Activated CD4-positive, CD25-positive, alpha-beta regulatory T cell treated with anti-CD3 and anti-CD28 coated beads, Interleukin-2, amount 50 U/mL, for 16 hours (primary cell): ENCODE measurements at places on chromosomes 11 and 22.

- DNase-seq = no peak
Observed at GRCh38 chr22:50473855-50474671, 772 bp downstream of the SBF1 start.

DNA sequence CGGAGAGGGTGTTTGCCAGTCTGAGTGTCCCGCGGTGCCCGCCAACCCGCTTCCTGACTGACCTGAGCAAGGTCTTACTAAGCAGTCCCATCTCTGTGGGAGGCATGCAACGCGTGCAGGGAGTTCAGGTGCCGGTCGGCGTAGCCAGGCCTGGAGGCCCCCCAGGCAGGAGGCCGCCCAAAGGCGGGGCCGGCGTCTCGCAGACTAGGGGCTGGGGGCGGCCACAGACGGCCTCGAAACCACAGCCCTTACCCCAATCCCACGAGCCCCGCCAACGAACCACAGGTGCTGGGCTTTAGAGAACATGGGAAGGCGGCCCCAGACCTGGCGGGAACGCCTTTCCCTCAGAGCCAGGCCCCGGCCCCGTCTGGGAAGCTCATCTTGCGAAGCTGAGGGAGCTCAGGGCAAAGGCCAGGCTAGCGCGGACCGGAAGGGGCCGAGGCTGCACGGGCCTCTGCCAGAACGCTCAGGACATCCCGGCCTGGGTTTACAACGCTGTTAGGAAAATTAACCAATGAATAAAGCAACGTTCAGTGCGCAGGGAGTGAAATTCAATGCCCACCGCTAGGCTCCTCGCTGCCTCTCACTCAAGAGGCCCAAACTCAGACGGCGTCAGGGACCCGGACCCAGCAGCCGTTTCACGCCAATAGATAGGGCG is 2.1 kb upstream of the MTFP1 start:
- DNase-seq = no peak

DNA sequence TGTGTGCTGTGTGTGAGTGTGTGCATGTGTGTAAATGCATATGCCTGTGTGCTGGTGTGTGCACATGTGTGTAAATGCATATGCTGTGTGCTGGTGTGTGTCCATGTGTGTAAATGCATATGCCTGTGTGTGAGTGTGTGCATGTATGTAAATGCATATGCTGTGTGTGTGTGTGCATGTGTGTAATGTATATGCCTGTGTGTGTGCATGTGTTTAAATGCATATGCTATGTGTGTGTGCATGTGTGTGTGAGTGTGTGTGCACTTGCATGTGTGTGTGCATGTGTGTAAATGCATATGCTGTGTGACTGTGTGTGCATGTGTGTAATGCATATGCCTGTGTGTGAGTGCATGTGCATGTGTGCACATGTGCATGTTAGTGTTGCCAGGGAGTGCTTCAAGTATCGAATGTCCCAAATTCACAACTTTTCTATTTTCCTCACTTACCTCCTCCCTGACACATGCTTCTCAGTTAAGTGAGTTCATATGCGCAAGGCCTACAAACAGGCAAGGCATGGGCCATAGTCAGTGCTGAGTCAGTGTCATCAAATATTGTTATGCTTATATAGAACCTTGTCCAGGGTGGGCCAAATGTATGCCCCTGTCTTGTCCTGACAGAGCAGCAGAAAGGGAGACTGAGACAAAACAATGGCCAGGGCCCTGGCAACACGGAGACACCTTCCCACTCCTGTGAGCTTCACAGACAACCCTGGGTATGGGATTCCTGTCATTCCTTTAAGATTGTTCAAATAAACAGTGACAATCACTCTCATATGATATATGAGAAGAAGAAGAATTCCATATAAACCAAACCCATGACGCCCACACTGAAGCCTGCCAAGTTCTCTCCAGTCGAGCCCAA is 38.6 kb downstream of the GGTLC2 start:
- DNase-seq = no peak

DNA sequence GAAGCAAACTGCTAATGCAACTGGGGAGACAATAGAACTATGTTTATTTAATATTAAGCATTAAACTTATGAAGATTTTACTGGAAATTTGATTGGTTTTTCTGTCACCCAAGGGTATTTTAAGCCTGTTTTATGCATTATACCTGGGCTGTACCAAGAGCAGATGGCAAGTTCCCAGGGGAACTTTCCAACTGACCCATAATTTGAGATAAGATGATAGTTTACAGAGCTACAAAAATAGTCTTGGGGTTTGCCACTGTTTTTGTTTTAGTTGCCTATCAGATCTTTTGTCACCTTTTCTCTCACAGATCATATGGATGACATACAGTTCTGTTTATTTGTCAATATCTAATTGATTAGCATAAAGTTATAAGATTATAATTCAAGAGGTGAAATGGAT is 43.9 kb downstream of the PDE3B start:
- DNase-seq = no peak

- DNase-seq = peak; percentile 33
Observed at GRCh38 chr11:59754859-59755700, at the start of gene STX3. STX3 (plus strand) TSS chr11:59755376; CDS start chr11:59755606, 230 bp downstream.

DNA sequence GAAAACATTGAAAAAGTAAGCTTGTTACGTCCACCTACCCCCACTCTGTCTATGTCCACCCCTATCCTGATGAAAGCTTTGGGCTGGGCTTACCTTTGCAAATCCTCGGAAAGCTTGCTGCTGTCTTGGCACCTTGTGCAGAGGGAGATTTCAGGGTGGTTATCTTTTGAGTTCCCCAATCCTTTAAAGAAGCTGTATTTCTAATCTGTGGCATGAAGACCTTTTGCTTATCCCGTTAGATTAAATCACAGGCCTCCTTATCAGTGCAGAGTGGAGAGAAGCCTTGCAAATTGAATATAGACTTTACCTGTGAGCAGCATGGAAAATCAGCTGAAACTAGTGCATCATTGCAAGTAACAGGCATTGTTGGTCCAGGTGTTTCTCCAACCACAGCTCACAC is 580.6 kb upstream of the ANO5 start:
- DNase-seq = no peak

DNA sequence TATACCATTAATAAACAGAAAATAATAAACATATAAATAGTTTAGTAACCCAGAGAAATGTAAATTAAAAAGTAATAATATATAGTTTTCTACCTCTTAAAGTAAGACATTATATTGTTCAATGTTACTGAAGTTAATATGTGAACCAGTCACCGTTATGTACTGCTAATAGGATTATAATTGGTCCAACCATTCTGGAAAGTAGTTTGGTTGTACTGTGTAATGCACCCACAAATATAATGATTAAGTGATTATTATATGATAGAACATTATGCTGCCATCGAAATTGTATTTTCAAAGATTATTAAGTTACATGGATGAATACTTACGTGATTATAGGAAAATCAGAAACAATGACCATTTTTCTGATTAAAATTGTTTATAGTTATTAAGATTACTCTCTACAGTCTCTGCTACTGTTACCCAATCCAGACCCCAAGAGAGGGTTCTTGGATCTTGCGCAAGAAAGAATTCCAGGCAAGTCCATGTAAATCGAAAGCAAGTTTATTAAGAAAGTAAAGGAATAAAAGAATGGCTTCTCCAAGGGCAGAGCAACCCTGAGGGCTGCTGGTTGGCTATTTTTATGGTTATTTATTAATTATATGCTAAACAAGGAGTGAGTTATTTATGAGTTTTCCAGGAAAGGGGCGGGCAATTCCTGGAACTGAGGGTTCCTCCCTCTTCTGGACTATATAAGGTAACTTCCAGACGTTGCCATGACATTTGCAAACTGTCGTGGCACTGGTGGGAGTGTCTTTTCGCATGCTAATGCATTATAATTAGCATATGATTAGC is 50.1 kb downstream of the ACER3 start:
- DNase-seq = no peak

DNA sequence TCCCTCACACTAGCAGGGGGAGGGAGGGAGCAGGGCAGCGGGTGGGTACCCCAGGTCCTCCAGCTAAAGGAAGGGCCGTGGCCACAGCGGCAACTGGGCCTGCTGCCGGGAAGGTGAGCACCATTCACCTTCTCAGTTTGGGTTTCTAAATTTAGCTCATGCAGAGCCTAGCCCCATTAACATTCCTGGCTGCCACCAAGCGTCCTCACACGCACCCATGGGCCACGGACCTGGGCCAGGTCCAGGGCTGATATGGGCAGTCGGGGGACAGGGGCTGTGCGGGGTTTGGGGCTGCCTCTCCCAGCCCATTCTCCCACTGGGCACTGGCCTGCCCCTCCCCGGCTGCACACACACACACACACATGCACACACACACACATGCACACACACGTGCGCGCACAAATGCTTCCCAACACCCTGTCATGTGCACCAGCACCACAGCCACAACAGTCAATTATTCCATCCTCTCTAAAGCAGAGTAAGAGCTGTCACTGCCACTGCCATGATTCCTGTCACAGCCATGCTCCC is 28.7 kb downstream of the SYT7 start:
- DNase-seq = no peak

DNA sequence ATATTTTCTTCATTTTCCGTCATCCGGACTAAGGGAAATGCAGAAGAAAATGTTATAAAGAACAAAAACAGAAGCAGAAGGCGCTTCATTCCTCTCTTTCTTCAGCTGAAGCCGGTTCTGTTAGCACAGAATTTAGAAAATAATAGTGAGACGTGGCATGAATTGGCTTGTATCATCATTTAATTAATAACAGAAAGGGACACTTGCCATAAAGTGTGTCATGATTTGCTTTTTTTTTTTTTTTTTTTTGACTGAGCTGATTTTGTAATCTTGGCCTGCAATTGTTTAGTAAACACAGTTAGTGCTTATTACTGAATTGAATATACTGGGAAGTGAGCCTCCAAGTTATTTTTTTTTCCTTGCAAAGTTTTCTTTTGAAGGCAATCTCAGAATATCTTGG is at the start of gene MMP27:
Gene MMP27, minus strand, starts transcription at position 144 of the 400 bp plus-strand sequence. Its CDS starts 55 bp downstream, at position 89.
- no peak for DNase-seq

- DNase-seq = no peak
Observed at GRCh38 chr11:71388637-71389235, 59.5 kb downstream of the DHCR7 start.

- no peak for DNase-seq
Observed at GRCh38 chr11:102325088-102325487, 7.8 kb downstream of the BIRC3 start.

DNA sequence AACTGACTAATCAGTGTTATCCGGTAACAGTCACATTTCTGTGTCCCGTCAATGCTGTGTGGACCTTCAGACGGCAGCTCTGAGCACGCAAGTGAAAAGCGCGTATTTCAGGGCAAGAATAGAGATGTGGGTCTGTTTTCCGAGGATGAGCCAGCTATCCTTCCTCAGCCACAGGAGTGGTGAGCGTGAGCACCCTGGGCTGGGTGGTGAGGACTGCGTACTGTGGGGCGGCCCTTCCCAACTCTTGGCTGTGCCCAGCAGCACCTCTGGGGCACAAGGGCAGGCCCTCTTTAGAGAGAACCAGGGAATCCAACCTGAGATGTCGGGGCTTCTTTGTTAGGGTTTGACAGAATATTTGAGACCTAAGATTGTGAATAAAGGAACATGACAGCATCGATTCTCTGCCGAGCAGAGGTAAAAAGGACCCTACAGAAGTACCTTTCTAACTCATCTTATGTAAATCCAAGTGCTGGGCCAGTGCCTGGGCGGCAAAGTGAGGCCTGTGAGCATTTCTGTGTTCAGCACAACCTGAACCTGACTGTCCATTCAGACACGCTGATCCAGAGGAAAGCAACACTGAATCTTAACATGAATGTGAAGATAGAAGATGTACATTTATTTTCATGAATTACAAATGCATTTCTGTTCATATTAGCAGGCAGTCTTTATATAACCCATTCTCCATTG is 26.5 kb upstream of the YPEL1 start:
- no peak for DNase-seq

DNA sequence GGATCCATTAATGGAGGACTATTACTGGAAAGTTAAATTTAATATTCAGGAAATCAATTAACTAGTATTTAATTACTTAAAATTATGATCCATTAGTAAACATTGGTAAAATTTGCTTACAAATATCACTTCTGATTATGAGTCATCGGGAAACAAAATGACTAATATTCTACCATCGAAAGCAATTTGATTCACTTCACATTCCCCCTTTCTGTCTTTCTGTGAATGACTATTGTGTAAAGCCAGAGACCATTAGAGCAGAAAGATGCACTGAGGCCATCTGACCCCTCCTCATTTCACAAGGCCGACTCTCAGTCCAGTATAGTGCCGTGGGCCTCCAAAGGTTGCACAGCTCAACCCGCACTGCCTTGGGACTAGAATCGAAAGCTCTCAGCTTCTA is 619.0 kb downstream of the OPCML start:
- no peak for DNase-seq

GRCh38 chr11:15926071-15926470 is 430.3 kb downstream of the SOX6 start:
- DNase-seq = no peak
